Left hindlimb (tissue), 1 donor: ENCODE measurements at places on chromosomes 11 and 22.

DNA sequence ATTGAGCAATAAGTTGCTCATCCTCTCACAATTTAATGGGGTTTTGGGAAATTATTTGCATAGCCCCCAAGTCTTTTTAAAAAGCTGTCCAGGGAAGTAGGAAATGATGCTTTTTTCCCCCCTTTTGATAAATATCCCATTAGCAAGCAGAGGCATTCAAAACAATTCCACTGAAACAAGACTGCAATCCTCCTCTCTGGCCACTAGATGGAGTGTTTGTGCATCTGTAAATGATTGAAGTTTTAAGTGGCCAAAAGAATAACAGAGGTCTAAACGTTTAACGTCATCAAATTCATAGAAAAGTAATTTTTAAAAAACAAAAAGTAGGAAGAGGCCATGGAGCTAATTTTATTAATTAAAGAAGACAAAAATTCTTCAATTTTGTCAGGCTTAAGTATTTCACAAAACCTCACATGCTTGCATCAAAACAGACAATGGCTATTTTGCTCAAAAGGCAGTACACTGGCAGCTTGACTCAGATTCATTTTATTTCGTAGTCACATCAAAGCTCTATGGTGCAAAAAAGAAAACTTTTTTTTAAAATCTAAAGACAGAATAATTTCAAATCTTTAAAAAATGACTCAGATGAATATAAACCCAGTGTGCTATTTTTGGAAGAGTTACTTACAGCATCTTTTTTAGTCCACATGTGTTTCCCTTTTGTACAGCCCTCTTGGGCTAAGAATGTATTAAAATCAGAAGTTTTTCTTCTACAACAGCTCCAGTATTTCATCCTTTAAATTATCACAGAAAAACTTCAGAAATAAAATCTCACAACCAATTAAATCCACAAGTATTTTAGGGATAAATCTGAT lies 17.8 kb downstream of the CHORDC1 start:
- no peak for DNase-seq

DNA sequence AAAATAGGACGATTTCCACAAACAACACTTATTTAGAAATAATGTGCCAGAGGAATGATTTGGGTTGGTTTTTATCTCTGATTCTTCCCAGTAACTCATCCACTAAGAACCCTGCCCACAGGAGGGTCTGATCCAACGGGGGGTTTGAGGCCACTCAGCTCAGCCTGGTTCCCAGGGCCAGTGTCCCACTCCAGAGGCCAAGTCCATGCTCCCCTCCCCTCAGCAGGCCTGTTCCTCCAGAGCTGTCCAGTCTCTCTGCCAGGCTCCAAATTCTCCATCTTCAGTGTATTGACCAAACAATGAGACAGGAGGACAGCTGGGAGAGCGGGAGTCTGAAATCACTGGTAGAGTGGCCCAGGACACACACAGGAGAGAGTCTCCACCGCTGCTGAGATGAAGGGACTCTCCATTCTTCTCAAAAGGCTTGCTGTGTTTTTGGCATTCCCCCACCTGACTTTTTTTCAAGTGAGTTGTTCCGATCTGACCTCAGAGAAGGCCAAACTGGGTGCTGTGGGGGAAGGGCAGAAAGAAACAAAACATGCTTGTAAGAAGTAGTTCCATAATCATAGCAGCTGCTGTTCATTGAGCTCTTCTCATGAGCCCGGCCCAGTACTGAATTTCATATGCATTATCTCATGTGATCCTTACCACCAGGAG lies 17.6 kb upstream of the SCN2B start:
- no peak for DNase-seq

DNA sequence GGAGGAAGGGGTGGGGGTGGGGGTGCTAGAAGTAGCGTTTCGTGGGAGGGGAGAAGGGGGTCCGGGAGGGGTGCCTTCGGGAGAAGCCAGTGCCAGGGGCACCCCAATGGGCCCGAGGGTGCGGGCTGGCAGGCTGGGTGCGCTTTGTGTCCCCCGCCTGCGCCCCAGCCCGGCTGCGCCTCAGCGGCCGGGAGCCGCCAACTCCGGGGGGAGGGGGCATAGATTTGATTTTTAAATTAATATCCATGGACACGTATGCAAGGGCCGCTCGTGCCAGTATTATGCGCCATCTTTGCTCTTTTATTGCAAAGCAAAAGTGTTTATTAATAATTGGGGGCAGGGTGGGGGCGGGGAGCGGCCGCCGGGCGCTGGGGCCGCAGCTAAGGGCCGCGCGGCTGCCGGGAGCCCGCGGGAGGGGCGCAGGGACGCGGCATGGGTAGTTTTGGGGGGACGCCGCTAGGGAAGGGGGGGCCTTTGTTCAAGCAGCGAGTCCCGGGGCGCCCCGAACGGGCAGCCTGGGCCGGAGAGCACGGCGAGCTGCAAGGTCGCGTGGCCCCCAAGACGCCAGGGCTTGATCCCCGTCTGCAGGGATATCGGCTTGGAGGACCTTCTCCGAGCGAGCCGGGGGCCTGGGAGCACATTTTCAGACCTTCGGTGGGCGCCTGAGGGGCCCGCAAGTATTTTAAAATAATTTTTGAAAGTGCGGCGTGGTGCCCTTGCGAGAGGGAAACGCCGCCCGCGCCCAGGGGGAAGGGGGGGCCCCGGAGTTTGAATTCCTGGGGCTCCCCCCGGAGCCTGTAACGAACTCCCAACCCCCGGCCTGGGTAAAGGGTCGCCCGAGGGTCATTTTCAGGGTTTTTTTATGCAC lies 959 bp downstream of the CCND1 start:
- no peak for DNase-seq

DNA sequence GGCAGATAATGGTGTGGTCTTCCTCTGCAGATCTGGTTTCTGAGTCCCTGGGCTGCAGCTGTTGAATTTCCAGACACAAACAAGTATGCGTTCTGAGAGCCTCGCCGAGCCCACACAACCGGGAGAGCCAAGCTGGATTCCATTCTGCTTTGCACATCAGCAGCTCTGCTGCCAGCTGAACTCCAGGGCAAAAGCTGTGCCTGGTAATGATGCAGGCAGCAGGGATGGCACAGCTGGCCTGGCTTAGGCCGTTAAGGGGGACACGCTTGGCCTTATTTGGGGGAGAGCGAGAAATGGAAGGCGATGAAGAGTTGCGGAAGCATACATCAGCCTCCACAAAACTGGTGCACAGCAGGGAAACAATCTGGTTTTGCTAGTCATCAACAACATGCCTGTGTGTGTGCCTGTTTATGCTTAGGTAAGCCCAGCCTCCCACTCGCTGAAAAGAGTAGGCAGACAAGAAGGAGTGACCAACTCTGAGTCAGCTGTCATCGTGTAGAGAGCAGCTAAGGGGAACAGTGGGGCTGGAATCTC lies 25.1 kb downstream of the ADAMTS8 start:
- DNase-seq: peak; percentile 81

DNA sequence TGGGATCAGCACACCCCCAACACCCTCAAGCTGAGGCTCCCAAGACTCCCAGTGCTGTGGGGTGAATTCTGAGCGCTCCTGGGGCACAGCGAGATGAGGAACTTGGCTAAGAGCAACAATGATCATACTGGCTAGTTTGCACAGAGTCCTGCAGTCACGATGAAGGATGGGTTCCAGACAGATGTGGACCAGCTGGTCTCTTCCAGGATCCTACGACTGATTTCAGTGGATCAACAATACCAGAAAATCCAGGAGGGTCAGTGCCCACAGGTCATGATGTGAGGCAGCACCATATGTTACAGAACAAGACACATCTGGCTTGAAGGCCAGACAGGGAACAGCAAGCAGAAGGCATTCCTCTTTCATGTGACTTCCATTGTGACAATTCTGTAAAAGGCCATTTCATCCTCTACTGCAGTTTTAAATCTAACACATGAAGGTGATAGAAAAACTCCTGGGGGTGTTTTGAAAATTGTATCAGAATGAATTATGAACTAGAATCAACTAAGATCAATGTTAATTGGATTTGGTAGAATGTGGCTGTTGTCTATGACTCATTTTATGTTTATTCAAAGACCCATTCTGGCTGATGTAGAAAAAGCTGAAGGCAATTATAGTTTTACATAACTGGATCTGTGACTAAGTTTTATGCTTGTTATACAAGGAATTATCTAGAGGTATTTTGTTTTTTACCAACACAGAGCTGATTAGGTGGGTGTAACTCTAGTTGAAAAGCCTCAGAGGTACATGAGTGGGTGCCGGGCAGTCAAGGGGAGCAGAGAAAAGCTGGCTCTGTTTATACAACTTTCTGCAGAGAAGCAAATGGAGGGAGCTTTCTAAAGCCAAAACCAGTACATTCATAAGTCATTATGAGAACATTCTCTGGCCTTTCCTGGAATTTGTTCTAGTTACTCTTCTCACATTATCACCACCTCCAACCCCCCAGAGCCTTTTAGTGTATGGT lies 29.1 kb downstream of the OR52K1 start:
- no peak for DNase-seq

DNA sequence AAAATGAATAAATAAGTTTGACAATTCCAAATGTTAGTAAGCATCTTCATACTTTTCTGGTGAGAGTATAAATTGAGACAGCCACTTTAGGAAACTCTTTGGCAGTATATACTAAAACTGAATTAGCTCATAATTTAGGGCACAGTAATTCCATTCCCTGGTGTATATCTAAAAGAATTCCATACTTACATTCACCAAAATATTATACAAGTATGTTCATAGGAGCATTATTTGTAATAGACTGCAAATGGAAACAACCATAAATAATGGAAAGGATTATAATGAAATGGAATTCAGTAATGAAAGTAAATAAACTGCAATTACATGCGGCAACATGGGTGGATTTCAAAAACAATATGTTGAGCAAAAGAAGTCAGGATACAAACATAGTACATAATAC lies 315.8 kb upstream of the LRRC4C start:
- DNase-seq: no peak

- no peak for DNase-seq
Measured at GRCh38 chr22:32421484-32421883, 9.4 kb upstream of the RTCB start.

- no peak for DNase-seq
Measured at GRCh38 chr22:42856179-42856864, 751 bp downstream of the ARFGAP3 start.

- no peak for DNase-seq
Measured at GRCh38 chr11:46133119-46133518, 11.9 kb upstream of the PHF21A start.

- DNase-seq: no peak
Measured at GRCh38 chr22:29112681-29113080, 39.8 kb downstream of the KREMEN1 start.

GRCh38 chr11:33197915-33198727 lies 36.8 kb upstream of the CSTF3 start:
- DNase-seq: no peak

DNA sequence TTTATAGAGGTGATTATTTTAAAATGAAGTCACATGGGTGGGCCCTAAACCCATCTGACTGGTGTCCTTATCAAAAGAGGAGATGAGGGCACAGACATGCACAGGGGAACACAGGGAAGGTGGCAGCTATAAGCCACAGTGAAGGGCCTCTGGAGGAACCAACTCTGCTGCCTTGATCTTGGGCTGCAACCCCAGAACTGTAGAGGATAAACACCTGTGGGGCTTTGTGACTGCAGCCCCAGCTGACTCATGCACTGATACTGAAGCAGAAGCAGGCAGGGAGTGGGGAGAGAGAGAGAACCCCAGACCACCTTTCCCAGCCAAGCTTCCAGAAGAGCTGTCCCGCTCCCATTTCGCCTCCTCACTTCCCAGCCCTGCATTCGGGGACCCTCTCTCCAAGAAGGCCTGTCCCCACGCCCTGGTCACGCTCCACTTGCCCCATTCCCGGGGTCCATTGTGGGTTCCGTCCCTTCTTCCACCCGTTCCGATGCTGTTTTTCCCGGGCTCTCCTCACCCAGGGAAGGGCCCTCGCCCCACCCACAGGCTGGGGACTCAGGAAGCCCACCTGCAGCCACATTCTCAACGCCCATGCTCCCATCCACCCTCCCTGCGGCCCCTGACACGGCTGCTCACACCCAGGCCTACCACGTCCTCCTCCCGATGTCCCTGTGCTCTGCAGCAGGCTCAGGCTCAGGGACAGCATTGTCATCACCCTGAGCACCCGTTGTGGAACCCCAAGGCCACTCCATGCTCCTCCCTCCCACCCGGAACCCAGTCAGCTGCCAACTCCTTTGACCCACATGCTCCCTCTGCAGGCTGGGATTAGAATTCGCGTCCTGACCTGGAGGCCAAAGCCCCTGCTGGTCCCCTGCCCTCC lies 90.8 kb upstream of the SHANK2 start:
- peak; percentile 20 for DNase-seq

DNA sequence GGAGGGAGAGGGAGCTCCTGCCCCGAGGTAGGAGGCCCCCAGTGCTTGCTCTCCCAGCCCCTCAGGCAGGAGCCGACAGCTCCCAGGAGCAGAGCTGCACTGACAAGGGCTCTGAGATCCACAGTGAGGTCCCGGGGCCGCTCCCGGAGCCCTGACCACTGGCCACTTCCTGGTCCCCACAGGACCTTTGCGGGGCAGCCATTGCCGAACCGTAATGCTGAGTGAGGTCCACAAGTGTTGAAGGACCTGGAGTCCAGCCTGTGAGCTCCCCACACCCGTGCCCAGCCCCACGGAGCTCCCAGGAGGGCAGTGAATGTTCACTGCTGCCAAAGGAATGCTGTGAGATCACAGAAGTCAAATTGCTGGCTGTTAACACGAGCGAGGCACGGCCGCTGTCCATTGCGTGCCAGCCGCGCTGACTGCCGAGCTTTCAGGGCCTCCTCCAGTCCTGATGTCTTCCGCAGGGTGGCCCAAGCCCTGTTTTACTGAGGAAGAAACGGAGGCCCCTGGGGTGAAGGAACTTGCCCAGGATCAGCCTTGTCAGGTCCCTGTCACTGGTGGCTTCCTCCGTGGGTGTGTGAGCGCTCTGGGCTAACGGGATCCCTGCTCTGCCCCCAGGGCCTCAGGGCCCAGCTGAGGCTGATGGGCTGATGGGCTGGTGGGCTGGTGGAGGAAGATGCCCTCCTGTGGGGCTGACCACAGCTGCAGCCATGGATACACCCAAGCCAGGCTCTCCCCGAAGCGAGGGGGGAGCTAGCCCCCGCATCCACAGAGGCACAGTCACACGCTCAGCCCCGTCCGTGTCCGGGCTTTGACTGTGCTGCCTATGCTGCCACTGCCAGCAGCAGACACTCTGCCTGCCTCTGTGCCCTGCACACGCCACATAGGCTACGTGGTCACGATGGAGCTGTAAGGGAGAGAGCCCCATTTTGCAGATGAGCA lies 70.8 kb downstream of the WNT7B start:
- DNase-seq: no peak

DNA sequence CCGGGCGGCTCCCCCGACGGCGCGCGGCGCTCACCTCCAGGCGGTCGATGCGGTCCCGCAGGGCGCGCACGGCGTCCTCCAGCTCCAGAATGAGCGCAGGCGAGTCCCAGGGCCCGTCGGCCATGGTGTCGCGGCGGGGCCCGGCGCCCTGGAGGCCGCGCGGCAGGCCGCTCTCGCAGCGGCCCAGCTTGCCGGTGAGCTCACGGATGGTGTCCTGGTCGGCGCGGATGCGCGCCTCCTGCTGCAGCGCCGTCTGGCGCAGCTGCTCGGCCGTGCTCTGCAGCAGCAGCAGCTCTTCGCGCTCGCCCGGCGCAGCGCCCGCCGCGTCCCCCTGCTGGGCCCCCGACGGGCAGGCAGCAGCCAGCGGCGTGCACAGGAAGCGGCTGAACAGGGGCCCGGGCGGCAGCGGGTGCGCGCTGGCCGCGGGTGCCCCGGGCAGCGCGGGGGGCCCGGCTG lies 599 bp downstream of the NPTXR start:
- peak; percentile 89 for DNase-seq

GRCh38 chr11:13007182-13008060 lies 1.7 kb upstream of the RASSF10 start:
- DNase-seq: no peak
